Suppressor macrophage (primary cell): ENCODE measurements at places on chromosomes 16 and 17.

GRCh38 chr17:82112181-82112913 lies 14.3 kb upstream of the FASN start:
- DNase-seq = no peak

DNA sequence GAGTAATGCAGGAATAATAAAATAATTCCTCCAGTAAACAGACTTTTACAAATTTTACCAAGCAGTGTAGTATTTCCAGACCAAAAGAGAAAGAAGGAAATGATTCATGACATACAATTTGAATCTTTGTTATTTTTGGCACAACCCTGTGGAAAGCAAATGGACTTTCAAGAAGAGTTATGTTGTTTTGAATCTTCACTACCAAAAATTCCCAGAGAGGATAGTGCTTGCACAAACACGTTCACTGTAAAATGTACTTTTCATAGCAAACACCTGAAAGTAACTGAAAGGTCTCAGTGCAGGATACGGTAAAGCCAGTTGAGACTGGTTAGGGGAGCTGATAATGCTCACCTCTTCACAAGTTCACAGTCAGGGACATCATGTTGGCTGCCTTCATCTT lies 107.1 kb downstream of the USP22 start:
- no peak for DNase-seq

DNA sequence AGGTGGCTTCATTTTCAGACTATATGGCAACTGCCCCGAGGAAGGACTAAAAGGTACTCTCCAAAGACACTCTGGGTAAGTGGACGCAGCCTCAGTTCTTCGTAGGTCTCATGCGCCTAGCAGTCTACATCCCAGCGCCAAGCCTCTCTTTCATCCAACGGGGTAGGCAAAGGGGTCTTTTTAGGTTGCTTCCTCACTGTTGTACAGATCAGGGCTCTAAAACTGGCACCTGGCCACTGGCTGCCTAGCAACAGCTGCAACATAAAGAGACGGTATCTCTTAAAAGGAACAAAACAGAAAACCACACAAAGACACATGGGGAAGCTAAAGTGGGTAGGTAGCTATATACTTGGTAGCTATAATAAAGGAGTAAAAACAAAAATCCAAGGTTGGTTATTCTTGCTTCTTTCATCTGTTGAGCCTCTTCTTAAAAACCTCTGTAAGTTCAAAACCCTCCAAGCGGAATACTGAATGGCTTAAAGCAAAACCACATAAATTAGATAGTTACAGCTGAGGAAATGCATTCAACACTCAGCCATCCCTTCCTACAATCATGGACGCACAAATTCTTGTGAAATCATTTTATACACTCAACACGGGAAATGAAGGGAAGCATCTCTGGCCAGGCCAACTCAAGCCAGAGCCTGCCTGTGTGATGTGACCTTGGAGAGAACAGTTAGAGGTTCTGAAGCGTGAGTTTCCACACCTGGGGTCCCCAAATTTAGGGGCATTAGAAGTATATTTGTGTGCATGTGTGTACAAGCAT lies 22.7 kb downstream of the CYTH1 start:
- peak; percentile 72 for DNase-seq

DNA sequence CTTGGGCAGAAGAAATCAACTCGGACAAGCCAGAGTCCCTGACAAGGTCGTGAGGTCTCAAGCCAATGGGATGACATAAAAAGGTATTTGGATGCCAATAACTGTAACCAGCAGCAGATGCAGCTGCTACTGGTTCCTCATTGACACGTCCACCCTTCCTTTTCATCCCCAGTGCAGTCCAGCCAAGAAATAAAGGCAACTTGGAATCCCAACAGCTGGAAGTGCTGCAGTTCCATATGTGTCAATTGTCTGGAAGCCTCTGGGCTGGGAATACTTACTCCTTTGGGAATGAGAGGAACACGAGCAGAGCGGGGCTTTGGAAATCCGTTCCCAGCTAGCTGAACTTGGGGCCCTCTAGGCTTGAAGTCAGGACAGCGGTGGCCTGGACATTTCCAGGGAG lies 360.4 kb upstream of the ZFHX3 start:
- DNase-seq = no peak

- DNase-seq = no peak
Measured at GRCh38 chr16:67182288-67182687, 1.5 kb downstream of the MATCAP1 start.

DNA sequence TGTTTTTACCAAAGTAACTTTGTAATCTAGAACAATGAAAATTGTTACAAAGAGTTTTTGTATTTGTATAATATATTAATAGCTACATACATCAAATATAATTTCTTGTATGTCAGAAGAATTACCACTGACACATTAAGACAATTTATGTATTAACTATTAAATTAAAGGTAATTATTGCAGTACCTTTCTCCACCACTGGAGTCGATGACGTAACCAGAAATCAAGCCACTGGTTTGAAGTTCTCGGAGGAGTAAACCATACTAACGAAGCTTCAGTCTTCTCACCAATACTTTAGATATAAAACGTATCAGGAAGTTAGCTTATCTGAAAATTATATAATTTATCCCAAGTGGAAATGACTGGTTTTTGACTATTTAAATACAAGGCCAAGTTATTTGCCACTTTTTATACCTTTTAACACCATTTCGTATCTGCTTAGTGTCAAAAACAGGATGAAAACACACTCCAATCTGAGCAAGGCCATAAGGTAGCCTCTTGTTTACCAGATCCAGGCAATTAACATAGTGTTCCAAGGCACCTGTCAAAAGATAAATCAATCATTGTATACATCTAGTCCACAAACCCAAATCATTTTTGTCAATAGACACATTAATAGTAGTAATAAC lies 4.3 kb downstream of the POLG2 start:
- DNase-seq = peak; percentile 50

DNA sequence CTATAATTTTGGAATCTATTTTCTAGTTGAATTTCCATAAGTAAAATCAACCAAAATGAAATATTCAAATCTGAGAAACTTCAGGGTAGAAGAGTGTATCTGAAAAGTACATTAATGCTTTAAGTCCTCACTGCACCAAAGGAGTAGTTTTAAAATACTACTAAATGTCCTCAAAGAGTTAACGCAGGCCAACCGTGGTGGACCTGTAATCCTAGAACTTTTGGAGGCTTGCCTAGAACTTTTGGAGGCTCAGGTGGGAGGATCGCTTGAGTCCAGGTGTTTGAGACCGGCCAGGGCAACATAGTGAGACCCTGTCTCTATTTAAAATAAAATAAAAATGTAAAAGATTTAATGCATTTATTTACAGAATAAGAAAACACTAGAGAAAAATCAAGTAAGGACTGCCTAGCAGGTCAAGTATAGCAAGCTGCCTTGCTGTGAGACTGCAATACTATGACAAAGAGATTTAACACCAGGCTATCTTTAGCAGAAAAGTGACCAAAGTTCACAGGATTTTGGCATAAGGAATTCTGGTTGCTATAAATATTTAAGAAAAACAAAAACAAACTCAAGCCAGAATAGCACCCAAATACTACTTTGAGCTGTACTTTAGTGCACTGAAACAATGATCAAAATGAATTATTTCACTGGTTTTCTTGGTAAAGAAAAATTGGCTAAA lies 41.0 kb downstream of the CHCT1 start:
- no peak for DNase-seq
